ENCODE measurements at places on chromosomes 13 and 19. TPM values are rescaled to one million over a fixed set of nuclear protein-coding genes. Genes with fewer than 3 reads are reported as not detected.

DNA sequence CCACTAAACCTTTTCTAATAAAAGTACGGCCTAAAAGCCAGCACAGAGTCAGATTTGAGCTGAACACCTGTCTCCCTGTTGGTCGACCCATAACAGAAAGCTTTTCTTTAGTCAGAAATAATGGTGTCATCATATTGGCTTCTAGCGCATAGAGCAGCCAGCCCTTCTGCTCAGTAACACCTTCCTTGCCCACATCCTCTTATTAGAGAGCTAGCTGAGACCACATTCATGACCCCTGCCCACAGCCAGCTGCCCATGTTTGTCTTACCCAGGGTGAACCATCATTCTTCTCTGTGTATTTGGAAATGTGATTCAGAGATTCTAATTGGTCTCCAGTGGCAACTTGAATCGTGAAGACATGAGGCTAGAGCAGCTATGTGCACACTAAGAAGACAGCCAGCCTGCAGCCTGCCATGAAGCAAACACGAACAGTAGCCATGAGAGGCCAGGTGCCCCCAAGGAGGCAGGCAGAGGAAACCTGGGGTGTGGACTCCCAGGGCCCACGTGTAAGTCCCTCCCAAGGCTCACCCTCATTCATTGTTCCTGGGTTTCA lies 82.3 kb upstream of the PDCD5 start:
- no peak for DNase-seq

DNA sequence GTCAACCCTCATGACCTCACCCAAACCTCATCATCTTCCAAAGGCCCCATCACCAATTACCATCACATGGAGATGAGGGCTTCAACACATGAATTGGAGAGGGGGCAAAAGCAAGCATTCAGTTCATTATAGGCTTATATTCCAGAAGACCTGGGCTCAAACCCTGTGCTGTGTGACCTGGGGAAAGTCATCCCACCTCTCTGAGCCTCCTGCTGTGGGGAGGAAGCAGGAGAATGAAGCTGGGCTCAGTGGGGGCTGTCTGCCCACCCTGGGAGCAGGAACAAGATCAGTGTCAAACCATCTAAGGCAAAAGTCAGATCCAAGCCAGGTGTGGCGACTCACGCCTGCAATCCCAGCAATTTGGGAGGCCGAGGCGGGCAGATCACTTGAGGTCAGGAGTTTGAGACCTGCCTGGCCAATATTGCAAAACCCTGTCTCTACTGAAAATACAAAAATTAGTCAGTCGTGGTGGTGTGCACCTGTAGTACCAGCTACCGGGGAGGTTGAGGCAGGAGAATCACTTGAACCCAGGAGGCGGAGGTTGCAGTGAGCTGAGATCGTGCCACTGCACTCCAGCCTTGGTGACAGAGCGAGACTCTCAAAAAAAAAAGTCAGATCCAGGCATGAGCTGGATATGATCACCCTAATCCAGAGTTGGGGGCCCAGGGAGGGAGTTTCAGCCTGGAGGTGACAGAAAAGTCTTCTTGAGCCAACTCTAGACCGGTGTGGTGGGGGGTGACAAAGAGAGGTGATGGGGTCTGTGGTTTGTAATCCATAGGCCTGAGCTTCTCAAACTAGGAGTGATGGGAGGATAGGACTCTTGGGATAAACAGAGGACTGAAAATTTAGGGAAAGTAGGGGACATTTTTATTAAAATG lies 1.6 kb upstream of the TPM4 start:
- DNase-seq: no peak

DNA sequence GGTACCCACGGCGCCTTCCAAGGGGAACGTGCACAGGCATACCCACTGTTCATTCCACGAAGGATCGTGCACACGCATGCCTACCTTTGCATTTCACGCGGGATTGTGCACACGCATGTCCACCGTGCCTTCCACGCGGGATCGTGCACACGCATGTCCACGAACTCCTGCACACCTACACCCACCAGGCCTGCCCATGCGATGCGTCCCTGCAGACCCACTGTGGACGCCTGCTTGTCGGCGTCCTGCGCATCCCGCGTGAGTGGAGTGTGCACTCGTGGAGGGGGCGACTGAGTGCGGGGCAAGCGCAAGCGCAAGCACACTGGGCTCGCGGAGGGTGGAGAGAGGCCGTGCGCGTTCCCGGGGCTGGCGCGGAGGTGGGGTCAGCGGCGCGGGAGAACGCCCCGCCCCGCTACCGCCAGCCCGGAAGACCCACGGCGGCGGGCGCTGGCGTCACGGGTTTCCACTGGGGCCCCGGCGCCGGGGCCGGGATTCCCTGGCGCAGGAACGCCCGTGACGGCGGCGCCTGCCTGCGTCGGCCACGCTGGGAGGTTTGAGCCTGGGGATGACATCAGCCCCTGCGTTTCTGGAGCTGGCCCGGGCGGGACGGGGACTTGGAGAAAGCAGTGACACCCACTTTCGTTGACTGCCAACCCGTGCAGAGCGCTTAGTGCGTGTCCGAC lies 18.7 kb downstream of the GADD45B start:
- peak; percentile 63 for DNase-seq

- no peak for DNase-seq
These were observed 6.6 kb upstream of the WDFY2 start for GRCh38 chr13:51577690-51578089.

DNA sequence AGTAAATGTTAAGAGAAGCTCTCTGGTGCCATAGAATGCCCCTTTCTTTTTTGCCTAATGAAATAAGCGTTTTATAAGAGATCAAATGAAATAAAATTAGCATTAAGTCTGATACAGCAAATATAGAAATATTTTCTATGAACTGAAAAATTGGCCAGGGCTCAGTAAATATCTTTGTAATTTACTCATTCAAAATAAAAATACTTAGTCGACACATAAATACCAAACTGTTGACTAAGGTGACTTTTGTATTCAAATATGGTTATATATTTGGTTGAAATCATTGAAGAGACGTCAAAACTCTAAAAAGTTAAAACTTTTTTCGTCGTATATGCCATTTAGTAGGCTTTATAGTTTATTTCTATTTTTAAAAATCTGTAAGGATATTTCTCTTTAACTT lies 25.6 kb downstream of the IPO5 start:
- DNase-seq: no peak

- no peak for DNase-seq
These were observed 387.4 kb downstream of the DLEU7 start for GRCh38 chr13:50456111-50456510.

- no peak for DNase-seq
These were observed 45.2 kb downstream of the CDADC1 start for GRCh38 chr13:49292742-49293486.

GRCh38 chr19:42132851-42133528 lies 744 bp upstream of the POU2F2 start:
- DNase-seq: peak; percentile 94

- no peak for DNase-seq
These were observed 741.0 kb downstream of the UQCRFS1 start for GRCh38 chr19:28471731-28472510.

DNA sequence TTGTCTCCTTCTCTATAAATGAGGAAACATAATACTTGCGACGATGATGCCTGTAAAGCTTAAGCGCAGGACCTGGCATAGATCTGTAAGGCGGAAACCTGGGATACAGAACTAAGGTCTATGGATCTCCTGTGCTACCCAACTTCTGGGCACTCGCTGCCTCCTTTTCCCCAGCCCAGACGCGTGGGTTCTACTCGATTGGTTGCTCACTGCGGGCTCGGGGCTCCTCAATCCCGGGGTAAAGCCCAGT lies 615 bp upstream of the PSMC4 start:
- DNase-seq: no peak

- DNase-seq: no peak
These were observed 23.8 kb upstream of the MEDAG start for GRCh38 chr13:30882026-30882850.

- DNase-seq: peak; percentile 80
These were observed 152.4 kb downstream of the DCLK1 start for GRCh38 chr13:35978607-35979316.

GRCh38 chr19:58357481-58358145 lies 4.3 kb upstream of the A1BG start:
- DNase-seq: no peak

DNA sequence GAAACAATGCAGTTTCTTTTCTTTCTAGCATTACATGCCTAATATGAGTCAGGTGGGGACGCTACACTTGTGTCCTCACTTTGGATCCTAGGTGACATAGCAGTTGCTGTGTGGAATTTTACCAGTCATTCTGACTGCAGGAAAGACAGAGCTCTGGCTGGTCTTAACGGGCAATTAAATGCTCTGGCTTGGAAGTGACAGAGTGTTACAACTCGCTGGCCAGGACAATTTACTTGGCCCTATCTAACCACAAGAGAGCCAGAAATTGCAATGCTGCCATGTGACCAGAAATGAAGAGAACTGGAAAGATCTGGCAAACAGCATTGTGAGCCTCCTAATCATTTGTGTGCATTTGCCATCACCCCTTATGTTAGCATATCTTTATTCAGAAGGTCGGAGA lies 351.1 kb downstream of the DCT start:
- no peak for DNase-seq

GRCh38 chr19:18736415-18737336 lies 53.2 kb downstream of the CRTC1 start:
- no peak for DNase-seq

DNA sequence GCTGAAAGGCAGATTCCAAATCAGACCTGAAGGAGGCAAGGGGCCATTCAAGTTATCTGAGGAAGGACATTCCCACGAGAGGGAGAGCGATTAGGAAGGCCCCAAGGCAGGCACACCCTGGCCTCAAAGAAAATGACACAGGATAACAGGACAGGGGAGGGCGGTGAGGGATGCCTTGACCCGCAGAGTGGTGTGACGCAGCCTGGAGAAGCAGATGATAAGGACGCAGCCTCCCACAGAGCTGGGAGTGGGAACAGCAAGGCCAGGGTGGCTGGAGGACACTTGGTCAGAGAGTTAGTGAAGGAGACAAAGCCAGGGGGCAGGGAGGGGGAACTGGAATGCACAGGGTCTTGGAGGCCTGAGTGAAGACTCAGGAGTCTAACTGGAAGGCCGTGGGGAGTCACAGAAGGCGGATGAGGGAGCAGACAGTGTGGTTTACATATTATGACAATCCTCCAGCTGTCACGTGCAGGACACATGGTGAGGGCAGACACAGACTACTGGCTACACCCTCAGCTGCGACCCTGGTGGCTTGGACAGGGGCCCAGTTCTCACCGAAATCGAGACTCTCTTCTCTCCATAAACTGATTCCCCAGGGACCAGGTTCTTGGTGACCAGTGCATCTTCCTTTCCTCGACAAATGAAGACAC lies 5.8 kb upstream of the DYRK1B start:
- no peak for DNase-seq

- no peak for DNase-seq
These were observed 1.2 kb downstream of the TBC1D17 start for GRCh38 chr19:49878744-49879070.

GRCh38 chr13:73136776-73137175 lies 78.0 kb downstream of the KLF5 start:
- no peak for DNase-seq

GRCh38 chr13:60369242-60369641 lies 27.8 kb upstream of the TDRD3 start:
- DNase-seq: peak; percentile 24

GRCh38 chr19:47711652-47712242 lies 1.5 kb upstream of the EHD2 start:
- DNase-seq: no peak

GRCh38 chr13:82477436-82477835 lies 1404.8 kb downstream of the SLITRK1 start:
- no peak for DNase-seq

GRCh38 chr19:291561-292280 lies 518 bp upstream of the PLPP2 start:
- DNase-seq: peak; percentile 39

- DNase-seq: no peak
These were observed 127.4 kb downstream of the LMO7 start for GRCh38 chr13:75763512-75763911.

GRCh38 chr19:47343194-47343802 lies 5.8 kb upstream of the DHX34 start:
- no peak for DNase-seq

- no peak for DNase-seq
These were observed 6.1 kb upstream of the SLC25A42 start for GRCh38 chr19:19057720-19058119.

DNA sequence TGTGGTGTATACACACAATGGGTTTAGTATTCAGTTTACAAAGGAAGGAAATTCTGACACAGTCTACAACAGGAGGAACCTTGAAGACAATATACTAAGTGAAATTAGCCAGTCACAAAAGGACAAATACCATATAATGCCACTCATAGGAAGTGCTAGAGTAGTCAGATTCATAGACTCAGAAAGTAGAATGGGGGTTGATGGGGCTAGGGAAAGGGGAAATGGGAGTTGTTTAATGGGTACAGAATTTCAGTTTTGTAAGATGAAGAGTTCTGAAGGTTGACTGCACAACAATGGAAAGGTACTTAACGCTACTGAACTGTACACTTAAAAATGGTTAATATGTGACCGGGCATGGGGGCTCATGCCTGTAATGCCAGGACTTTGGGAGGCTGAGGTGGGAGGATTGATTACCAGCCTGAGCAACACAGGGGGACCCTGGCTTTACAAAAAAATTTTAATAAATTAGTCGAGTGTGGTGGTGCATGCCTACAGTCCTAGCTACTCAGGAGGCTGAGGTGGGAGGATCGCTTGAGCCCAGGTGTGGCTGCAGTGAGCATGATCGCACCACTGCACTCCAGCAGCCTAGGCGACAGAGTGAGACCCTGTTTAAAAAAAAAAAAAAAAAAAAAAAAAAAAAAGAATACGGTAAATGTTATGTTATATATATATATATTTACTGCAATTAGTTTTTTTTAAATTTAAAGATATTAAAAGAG lies 45.0 kb downstream of the SLC15A1 start:
- DNase-seq: no peak

GRCh38 chr13:112194167-112194530 lies 127.2 kb downstream of the SOX1 start:
- no peak for DNase-seq

- DNase-seq: no peak
These were observed 19.8 kb upstream of the KLHL1 start for GRCh38 chr13:70128098-70128497.

DNA sequence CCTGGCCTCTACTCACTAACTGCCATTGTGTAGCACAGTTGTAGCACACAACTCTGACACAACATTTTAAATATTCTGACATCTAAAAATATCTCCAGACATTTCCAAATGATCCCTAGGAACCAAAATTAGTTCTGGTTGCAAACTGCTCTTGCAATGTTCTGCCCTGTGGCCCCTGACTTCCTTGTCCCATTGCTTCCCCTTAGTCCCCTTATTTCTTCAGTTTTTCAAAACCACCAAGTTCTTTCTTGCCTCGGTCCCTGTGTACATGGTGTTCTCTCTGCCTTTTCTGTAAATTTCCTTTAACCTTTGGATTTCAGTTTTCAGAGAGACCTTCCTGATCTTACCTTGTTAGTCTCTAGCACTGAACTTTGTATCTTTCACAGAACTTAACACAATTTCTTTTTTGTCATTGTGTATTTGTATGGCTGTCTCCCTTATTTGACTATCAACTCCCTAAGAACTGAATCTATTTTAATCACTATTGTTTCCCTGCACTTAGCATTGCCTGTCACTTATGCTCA lies 87.6 kb upstream of the MLNR start:
- no peak for DNase-seq

RYR1 gene
- total RNA-seq: 17.3 TPM

GZMM gene
- total RNA-seq: not detected

SHISA2 gene
- total RNA-seq: 33.4 TPM

ADGRE2 gene
- 2.4 TPM for total RNA-seq

C19orf67 gene
- total RNA-seq: not detected

IL12RB1 gene
- not detected for total RNA-seq

TTYH1 gene
- total RNA-seq: 40.8 TPM

RFPL4AL1 gene
- total RNA-seq: not detected
